ENCODE measurements at places on chromosomes 16 and 17.

- no peak for DNase-seq
Measured at GRCh38 chr17:82246365-82247181, 17.7 kb downstream of the SLC16A3 start.

DNA sequence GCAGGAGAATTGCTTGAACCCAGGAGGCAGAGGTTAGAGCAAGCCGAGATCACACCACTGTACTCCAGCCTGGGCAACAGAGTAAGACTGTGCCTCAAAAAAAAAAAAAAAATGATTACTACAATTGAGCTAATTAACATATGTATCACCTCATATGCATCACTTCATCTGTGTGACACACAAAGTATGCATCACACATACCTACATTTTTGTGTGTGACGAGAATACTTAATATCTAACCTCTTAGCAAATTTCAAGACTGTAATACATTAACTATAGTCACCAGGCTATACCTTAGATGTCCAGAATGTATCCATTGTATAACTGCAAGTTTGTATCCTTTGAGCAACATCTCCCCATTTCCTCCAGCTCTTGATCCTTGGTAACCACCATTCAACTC, 214.2 kb upstream of the MON1B start:
- DNase-seq: no peak

DNA sequence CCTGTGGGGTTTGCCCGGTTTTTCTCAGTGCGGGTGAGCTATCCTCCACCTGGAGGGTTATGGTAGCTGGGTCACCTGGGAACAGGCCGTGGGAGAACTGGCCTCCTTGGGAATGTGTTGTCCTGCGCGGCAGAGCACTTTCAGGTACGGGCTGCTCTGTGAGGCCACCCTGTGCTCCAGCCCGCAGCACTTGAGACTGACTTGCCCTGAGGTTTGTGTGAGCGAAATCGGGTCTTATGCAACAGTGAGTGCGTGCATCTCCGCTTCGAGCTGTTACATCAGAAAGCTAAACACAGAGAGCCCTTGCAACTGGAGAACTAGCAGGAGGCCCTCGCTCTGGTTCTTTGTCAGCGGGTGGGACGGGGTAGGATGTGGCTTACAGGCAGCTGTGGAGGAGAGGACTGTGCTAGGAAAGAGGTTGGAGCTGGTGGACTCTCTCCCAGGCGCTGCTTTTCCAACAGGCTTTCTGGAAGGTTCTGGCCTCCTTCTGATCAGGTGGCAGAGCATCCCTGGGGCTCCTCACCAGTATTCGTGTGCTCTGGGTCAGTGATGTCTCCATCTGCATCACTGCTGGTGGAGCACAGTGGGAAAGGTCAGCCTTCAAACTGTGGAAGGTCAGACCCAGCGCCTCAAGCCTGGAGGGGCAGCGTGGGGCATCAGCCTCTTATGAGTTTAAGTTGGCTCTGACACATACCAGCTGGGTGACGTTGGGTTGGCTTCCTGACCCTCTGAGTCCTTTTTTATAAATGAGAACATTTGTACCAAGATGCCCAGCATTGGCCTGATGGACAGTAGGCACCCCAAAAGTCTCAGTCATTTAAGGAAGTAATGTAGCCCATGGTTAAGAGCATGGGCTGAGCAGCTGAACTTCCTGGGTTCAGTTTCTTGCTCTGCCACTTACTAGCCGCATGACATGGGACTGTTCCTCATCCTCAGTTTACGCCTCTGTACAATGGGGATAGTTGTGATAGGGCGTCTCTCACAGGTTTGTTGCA, 76.3 kb downstream of the KSR1 start:
- DNase-seq: no peak

DNA sequence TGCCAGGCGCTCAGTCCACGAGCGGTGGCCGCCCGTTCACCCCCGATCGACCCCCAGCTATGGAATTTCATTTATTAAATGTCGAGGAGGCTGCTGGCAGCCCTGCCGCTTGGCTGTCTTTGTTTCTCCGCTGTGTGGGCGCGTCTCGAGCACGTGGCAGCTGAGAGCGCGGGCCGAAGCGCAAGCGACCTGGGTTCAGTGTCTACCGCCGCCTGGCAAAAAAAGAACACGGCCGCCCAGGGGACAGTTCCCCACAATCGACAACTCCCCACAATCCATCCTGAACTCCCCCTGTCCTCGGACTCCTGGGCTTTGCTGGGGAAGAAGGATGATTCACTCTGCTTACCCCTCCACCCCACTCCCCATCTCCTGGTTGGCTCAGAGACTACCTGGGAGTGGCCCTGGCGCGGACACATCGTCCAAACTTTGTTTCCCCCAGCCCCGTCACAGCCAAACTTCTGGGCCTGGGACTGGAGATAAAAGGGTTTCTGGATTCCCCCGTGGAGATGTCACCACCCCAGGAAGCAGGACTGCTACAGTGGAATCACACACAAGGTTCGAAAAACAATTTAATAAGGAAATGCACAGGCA, 1.7 kb upstream of the ANKRD13B start:
- DNase-seq: no peak

GRCh38 chr17:6661464-6661848, 9.9 kb downstream of the C17orf100 start:
- DNase-seq: no peak

DNA sequence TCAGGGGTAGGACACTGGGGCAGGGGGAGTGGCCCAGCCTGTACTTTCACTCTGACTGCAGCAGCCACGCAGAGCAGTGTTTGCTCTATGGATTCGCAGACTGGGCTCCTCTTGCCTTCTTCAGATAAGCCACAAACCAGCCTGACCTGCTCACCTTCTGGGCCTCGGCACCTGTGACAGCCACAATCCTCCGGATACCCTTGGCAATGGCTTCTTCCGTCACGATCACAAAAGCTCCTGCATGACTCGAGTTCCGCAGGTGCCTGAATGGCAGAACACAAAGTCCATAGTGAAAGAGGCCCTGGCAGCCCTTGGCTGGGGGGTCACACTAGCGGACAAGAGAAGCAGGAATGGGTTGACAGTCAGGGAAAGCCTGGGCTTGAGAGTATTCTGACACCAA, 3.8 kb upstream of the EXOSC6 start:
- DNase-seq: no peak

DNA sequence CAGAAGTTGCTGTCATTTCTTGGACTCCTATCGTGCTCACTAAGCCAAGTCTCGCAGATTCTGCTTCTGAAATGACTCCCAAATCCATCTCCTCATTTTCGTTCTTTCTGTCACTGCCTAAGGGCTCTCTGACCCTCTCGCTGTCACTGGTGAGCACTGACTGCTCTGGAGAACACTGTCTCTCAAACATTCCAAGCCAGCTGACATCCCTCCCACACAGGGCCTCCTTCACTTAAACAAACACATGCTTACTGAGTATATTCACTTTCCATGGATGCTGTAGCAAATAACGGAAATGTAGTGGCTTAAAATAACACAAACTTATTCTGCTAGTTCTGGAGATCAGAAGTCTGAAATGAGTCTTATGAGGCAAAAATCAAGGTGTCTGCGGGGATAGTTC, 18.8 kb downstream of the CACNG1 start:
- no peak for DNase-seq

- no peak for DNase-seq
Measured at GRCh38 chr16:48394355-48394703, 9.1 kb upstream of the SIAH1 start.

DNA sequence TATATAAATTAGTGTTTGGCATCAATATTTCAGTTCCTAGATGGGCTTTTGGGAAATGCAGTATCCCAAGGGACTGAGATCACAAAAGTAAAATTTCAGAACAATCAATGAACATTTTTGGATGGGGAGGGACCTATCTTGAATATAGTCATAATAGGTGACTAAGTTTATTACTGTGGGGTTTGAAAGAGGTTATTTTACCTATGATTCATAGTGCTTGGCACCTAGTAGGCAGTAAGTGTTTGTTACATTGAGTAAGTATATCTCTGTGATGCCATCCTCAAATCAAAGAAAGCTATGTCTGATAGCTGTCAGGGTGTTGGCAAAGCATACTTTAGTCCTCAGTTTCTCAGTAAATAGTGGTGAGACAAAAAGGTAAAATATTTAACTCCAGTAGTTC, 36.9 kb downstream of the ZNF207 start:
- no peak for DNase-seq

DNA sequence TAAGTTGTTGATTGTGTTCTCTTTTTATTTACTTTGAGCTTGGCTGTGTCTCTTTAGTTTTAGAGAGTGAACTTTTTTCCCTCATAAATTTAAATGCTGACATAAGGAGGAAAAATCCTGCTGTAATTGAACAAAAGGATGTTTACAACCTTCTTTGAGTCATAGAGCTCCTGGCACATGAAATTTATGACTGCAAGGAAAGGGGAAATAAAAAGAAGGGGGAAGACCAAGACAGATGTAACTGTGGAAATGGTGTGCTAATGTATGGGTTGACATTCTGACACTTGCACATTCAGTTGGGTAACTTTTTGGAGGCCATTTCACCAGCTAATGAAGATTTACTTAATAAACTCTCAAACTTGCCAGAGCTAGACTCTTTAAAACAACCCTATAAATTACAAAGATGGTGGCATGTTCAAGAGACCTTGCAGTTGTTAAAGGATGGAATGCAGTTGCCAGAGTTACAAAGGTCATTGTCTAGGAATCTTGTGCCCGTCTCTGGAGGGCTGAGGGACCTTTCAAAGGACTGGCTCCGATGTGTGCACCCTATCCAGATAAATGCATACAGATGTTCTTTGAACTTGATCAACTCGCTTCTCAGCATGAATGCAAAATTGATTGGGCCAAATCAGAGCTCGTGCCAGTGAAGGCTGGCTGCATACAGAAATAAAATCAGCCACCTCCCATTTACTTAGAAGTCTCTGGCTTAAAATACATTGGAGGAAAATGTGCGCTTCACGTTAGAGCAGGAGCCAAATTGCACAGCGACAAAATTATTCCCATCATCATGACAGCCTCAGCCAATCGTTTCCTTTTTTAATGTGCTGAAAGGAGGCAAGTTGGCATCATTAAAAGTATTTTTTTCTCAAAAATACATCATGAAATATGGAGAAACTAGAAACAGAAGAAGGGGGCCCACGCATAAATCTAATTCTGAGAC, 289.0 kb upstream of the XYLT1 start:
- DNase-seq: no peak

GRCh38 chr16:83706394-83706793, 101.4 kb upstream of the HSBP1 start:
- no peak for DNase-seq

DNA sequence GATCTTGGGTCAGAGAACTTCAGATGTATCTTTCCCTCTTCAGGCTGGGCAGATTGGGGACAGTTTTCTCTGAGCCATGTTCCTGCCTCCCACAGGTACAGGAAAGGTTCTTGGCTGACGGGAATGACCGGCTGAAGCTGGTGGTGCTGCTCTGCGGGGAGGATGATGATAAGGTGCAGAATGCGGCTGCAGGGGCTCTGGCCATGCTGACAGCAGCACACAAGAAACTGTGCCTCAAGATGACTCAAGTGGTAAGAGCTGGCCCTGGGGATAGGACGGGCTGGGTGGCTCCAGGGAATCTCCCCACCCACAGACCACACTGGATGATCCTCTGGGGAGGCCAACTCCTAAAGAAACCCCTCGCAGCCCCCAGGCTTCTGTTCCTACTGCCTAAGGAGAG, 10.9 kb downstream of the SLC35G3 start:
- no peak for DNase-seq

- no peak for DNase-seq
Measured at GRCh38 chr17:18381158-18381952, 3.8 kb downstream of the EVPLL start.

DNA sequence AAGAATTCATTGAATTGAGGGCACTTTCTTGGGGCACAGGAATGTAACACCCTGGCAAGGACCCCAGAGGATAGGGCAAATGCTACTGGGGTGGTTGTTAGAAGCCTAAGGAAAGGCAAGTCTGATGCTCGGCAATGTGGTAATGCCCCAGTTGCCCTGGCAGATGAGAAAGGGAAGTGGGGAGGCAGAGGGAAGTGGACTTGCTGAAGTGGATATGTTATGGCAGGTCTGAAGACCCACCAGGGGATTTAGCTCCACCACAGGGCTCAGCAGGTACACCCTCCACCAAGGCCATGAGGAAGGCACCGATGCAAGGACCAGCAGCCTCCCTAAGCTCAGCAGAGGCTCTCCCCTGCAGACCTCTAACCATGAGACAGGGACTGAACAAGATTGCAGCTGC, 184.8 kb downstream of the IRX5 start:
- no peak for DNase-seq

GRCh38 chr16:72833969-72834368, 214.0 kb downstream of the ZFHX3 start:
- no peak for DNase-seq

- DNase-seq: no peak
Measured at GRCh38 chr16:67040166-67040565, 11.2 kb downstream of the CBFB start.

GRCh38 chr16:67995423-67995822, 3.9 kb downstream of the DPEP2 start:
- DNase-seq: no peak

DNA sequence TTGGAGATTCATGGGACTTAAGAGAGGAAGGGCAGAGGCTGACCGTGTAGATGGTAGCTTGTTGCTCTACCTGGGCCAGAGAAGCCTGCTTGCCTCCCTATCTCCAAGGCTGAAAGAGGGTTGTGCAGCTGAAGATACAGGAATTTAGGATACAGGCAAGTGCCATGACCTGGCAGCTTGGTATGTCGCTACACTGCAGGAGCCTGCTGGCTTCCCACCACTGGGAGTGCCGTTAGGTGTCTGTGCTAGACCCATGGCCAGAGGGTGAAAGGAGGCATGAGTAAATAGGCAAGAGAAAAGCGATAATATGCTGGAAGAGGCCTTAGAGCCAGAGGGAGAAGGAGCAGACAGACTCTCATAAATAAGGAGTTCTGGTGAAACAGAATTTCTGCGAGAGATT, 10.6 kb downstream of the NAA60 start:
- no peak for DNase-seq

GRCh38 chr17:7992516-7992915, 9.9 kb upstream of the GUCY2D start:
- DNase-seq: no peak

DNA sequence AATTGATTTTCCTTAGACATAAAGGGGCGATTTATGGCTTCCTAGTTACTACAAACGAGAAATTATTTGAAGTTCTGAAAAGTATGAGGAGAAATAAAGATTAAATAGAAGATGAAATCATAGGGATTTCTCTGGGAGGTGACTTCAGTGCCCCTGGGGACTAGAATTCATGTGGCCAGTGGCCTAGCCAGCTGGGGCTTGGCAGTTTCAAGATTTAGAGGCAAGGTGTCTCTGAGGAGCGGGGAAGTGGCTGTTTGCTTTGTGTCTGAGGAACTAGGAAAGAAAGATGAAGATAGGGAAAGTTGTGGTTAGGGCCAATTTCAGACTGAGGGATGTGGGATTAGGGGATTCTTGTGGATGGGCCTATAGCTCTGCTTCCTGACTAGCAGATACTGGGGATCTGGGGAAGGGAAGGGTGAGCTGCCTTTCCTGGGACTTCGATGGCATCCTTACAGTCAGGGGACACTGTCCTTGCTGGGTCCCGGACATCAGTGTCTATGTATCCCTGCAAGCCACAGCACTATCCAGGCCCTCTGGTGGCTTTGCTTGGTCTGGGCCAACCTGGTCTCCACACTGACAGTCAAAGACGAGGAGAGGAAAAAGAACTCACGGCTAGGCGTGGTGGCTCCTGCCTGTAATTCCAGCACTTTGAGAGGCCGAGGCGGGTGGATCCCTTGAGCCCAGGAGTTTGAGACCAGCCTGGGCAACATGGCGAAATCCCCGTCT, 22.4 kb upstream of the MEOX1 start:
- DNase-seq: no peak
